Stimulated activated CD4-positive, alpha-beta T cell treated with anti-CD3 and anti-CD28 coated beads, Interleukin-1b, Interleukin-23, amount 100 ng/mL, for 1 hour (primary cell): ENCODE measurements at places on chromosomes 12 and 14.

GRCh38 chr14:40416565-40416964 is 984.3 kb upstream of the FBXO33 start:
- DNase-seq, result no peak

DNA sequence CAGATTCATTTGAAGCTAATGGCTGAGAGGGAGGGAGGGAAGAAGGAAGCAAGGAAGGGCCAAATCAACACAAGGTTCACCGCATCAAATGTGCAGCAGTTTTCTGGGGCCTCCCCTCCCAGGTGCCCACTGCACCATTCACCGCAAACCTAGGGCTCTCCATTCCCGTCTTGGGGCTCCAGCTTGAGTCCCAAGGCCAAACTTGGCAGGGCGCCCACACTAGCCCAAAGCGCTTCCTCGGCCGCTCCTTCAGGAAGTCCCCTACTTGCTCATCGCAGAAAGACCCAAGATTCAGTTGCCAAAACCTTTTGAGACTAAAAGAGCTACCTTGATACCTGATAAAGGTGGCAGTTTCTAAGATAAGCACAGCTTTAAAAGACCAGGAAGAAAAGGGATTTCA is 140.5 kb upstream of the FKBP4 start:
- DNase-seq, result no peak

DNA sequence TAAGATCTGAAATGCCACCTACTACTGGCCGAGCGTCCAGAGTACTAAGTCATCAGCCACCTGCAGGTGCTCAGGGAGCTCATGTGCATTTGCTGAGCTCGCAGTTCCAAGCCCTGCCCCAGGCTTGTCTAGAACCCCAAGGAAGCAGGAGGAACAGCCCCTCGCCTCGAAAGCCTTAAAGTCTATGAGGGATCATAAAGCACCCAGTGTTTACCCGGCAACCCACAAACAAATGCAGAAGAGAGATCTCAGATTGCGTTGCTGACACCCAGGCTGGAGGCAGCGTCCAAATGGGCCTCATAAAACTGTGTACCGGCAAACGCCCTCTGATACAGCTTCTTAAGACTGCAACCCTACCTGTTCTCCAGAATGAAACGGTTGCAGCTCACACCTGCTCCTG is 6.8 kb downstream of the KDM2B start:
- DNase-seq, result no peak

- no peak for DNase-seq
These were observed 9.3 kb downstream of the ITGA7 start for GRCh38 chr12:55698241-55698955.

DNA sequence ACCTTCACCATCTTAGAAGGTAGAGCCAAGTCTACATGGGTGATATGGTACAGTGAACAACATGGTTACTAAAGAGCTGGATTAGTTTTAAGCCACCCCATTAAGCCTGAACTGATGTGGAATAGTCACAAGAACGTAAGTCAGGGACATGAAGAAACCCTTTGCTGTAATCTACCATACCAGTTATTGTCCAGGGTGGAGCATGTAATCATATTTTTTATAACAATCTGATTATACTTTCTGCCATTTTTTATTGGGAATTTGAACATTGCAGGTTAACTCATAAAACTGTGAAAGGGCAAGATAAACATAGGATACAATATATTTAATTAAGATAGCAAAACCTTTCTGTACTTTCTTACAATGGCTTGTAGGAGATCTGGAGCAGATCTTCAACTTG is 103.6 kb downstream of the FIGNL2 start:
- DNase-seq, result no peak

GRCh38 chr14:85205875-85206274 is 324.1 kb upstream of the FLRT2 start:
- no peak for DNase-seq

DNA sequence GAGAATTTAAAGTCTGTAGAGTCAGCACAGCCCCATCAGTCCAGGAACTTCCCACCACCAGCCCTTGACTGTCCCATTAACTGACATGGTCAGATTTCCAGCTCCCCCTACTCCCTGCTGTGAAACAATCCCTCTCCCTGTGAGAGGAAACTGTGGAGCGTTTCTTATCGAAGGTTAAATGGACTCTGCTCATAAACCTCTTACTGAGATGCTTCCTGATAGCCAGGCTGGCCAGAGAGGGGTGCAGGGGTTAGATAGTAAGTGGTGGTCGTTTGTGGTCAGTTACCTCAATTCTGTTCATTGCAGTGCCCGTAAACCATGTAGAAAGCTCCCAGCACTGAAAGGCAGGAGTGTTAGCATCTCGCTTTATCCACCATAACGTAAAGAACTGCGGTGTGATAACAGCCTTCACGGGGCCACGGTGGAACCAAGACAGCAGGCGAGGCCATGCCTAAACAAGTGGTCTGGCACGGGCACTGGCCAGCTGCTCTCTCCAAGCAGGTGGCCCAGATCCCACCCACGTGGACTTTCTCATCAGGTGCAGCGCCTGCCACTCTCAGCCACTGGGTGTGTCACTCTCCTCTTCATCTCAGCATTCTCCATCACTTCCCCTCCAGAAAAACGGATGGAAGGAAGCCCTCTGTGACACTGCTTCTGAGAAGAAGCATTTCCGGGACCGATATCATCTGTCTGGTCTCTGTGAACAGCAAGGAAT is 102.2 kb downstream of the FBXL14 start:
- no peak for DNase-seq

DNA sequence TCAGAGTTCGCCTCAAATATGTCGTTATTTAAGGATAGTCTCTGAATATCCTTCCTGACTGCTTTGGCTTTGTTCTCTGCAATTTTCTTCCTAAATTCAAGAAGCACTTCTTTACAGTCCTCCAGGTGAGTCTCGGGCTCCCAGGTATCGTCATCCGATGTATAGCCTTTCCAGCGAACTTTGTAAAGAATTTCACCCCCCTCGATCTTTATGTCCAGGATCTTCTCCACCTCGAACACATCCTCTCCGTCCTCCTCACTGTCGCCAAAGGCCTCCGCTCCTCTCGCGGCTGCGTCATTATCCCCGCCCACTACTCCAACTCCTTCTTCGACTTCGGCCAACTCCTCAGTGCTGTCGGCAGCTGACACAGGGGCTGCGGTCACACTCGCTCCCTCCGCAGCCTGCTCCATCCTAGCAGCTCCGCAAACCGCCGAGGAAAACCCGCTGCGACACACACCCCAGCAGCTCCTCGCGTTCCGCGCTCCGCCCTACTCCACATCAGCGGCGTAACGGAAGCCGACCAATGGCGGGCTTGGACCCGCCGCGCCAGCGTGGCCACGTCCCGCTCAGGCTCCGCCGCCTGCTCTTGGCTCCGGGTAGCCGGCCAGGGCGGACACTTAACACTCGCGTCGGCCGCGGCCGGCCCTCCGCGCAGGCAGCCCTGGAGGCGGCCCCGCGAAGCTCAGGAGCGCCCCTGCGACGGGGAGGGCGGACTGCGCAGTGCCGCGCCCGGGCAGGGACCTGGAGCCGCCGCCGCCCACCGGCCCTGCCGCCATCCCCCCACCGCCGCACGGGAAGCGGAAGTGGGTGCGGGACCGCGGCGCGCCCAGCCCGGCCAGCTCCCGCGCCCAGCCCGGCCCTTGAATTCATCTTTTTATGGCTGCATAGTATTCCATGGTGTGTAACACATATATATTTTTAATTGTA is 4.1 kb downstream of the CD163L1 start:
- no peak for DNase-seq

DNA sequence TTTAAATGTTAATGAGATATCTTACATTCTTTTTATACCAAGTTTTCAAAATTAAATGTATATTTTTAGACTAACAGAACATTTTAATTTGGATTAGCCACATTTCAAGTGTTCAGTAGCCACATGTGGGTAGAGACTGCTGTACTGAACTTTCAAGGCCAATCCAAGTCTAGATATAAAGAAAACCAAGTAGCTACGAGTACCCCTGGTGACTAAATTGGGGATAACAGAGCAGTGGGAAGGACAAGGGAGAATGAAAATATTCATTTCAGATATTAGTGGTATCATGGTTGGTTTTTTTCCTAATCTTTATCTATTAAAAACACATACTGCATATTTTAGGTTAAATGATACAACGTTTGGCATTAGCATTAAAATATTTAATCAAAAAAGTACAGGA is 69.4 kb upstream of the RHOJ start:
- DNase-seq, result no peak

- DNase-seq, result no peak
These were observed 66.0 kb upstream of the LHX5 start for GRCh38 chr12:113537751-113538087.
